ENCODE measurements at places on chromosomes 2 and 18.

DNA sequence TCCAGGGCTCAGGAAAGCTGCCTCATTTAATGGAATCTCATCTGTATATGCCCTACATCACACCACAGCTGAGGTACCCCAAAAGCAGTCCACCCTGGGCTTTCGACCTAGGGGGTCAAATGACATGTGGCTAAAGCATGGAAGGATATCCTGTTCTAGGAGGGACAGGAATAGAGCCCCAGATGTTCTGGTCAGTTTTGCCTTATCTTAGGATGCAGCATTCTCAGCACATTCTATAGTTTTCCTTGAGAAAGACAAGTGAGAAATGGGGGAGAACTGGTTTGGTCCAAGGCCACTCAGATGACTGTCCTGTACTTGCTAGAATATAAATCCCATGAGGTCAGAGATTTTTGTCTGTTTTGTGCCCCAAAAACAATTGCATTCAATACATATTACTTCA lies 688.0 kb upstream of the ZEB2 start:
- DNase-seq: no peak

DNA sequence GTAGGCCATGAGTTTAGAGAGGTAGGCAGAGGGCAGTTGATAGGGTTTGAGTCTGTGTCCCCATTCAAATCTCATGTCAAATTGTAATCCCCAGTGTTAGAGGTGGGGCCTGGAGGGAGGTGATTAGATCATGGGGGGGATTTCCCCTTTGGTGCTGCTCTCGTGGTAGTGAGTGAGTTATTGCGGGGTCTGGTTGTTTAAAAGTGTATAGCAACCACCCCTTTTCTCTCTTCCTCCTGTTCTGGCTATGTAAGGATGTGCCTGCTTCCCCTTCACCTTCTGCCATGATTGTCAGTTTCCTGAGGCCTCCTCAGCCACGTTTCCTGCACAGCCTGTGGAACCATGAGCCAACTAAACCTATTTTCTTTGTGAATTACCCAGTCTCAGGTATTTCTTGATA lies 25.5 kb downstream of the MARCHF4 start:
- DNase-seq: no peak

- DNase-seq: no peak
Measured at GRCh38 chr2:214577769-214578168, 166.9 kb downstream of the VWC2L start.

DNA sequence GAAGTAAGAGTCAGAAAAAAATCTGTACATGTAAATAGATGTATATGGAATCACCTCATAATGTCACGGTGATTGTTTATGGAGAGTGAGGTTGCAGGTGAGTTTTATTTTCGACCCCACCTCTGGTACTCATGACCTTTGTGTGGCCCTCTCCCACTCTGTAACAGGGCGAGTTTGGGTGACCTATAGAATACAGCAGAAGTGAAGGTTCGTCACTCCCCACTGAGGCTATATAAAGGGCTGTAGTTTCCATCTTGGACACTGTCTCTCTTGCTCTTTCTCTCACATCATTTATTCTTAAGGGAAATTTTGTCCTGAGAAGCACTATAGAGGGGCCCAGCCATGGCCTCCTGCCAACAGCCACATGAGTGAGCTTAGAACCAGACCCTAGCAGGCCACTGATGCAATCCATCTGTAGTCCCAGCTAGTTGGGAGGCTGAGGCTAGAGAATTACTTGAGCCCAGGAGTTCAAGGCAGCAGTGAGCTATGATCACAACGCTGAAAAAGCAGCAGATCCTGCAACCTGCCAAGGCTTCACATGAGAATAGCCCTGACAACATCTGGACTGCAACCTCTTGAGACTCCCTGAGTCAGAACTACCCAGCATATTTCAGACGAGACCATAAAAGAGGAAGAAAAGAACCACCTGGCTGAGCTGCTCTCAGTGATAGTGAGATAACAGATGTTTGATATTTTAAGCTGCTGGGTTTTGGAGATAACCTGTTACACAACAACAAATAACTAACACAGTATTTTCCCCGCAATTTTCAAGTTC lies 74.3 kb upstream of the SLC1A4 start:
- no peak for DNase-seq

GRCh38 chr2:113777371-113777770 lies 20.9 kb upstream of the SLC35F5 start:
- DNase-seq: no peak

DNA sequence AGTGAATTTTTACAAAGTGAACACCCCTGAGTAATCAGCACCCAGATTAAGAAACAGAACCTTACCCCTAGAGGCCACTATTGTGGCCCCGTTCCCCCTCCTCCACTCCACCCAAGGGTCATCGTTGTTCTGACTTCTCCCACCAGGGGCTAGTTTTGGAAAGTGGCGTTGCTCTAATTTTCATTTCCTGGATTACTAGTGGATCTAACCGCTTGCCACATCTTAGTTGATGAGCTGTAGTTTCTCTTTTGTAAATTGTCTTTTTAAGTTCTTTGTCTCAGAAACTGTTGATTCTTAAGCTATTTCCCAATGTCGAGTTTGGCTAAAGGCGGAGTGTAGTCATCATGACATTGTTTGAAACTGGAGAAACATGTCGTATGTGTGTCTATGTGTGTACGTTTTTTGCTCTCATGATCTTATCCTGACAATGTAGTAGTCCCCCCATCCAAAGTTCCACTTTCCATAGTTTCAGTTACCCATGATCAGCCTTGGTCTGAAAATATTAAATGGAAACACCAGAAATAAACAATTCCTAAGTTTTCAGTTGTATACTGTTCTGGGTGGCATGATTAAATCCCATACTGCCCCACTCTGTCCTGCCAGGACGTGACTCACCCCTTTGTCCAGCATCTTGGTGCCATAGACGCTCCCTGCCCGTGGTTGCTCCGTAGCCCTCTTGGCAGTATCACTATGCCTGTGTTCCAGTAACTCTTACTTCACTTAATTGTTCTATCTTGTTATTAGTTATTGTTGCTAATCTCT lies 71.0 kb upstream of the SP3 start:
- no peak for DNase-seq

GRCh38 chr2:69917852-69918251 lies 2.9 kb downstream of the MXD1 start:
- no peak for DNase-seq

Measured in stimulated activated CD4-positive, alpha-beta T cell treated with anti-CD3 and anti-CD28 coated beads, Interleukin-15, amount 100 ng/mL, for 1 hour (primary cell).